ENCODE measurements at places on chromosomes 5 and 9.

DNA sequence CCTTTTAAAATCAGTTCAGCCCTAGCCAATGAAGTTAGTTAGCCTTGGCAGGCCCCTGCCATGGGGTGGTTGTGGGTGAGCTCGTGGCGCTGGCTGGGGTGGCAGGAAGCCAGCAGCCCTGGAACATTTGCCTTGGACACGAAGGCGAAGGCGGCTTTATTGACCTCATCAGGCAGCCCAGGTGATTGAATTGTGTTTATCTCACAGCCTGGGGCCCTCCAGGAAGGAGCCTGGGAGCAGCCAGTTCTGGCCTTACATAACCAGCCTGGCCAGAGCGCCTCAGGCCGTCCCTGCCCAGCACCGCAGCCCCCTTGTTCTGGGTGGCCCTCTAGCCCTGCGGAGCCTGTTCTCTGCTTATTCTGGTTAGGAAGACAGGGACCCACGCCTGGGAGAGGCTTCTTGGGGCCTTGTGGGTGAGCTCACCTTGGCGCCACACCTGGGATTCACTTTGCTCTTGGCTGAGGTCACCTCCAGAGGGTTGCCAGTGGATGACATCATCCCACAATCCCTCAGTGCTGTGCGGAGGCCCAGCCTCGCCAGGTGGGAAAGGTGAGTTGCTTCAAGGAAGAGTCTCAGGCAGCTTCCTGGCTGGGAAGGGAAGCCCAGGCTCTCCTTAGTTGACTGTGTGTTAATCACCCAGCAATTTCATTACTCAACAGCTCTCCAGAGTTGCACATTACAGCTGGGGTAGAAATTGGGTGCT, 54.4 kb upstream of the RPL26L1 start:
- no peak for DNase-seq

DNA sequence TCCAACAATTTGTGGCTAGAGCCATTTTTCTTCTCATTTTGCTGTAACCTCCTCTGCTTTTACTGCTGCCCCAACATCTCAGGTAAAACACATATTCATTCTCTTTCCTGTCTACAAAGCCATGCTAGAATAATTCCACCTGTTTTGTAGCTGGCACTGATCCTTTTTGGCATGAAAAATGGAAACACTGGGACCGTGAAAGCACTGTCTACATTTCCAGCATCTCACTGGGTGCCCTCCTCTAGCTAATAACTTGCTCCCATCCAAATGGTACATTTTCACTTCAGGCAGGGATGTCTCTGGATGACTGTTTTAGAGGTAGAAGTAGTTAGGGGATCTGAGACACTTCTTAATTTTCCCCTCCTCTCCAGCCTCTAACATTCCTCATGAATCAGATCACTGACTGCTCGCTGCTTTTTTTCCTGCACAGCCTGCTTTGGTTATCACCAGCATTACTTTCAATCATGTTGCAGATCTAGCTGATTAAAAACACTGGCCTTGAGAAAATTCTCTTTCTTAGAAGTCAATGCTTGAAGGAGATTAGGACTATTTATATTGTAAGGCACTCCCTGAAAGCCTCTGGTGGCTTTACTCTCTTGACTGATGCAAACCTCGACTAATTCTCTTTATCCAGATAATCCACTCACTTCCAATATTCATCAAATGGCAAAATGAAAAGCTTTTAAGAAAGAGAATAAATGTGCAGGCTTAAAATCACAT, 1312.6 kb upstream of the DMAC1 start:
- no peak for DNase-seq

- no peak for DNase-seq
These were observed 11.3 kb downstream of the CTXN3 start for GRCh38 chr5:127660047-127660733.

DNA sequence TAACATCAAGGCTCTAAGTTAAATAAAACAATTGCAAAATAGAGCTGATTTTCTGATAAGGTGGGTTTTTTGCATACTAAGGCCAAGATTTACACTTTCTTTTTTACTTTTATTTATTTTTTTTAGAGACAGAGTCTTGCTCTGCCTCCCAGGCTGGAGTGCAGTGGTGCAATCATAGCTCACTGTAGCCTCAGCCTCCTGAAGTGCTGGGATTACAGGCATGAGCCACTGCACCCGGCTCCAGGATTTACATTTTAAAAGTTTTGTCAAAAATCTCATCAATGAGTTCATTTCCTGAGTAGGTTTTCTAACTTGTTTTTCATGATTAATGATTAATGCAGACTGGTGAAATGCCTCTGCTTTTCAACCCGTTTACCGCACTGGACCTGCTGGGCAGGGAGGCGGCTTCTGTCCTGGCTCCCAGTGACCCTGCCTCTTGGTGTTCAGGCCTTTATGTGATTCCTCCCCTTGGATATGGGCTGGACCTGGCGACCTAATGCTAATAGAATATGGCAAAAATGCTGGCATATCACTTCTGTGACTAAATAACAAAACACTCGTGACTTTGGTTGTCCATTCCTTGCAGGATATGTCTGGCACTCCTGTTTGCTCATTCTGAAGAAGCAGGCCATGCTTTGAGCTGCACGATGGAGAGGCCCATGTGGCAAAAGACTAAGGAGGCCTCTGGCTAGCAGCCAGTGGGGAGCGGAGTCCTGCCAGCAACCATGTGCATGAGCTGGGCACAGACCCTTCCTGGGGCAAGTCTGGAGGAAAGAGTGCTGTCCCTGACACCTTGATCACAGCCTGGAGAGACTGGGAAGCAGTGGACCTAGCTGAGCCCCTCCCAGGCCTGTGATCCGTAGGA, 72.2 kb upstream of the PTCH1 start:
- no peak for DNase-seq

DNA sequence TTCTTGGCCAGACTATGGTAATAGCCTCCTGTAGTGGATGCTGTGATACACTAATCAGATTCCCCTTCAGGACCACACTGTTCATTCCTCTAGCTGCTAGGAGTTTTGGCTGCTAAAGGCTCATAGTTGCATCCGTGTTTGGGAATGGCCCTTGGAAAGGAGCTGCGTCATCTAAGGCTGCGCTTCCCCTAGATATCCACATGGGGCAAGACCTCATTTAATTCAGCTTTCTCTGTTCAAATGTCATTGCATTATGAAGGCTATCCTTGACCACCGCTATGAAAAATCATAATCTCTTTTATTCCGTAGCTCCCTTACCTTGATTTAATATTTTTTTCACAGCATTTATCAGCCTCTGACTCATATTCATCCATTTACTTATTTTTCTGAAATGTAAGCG, 258.3 kb upstream of the NR4A3 start:
- peak; percentile 74 for DNase-seq

DNA sequence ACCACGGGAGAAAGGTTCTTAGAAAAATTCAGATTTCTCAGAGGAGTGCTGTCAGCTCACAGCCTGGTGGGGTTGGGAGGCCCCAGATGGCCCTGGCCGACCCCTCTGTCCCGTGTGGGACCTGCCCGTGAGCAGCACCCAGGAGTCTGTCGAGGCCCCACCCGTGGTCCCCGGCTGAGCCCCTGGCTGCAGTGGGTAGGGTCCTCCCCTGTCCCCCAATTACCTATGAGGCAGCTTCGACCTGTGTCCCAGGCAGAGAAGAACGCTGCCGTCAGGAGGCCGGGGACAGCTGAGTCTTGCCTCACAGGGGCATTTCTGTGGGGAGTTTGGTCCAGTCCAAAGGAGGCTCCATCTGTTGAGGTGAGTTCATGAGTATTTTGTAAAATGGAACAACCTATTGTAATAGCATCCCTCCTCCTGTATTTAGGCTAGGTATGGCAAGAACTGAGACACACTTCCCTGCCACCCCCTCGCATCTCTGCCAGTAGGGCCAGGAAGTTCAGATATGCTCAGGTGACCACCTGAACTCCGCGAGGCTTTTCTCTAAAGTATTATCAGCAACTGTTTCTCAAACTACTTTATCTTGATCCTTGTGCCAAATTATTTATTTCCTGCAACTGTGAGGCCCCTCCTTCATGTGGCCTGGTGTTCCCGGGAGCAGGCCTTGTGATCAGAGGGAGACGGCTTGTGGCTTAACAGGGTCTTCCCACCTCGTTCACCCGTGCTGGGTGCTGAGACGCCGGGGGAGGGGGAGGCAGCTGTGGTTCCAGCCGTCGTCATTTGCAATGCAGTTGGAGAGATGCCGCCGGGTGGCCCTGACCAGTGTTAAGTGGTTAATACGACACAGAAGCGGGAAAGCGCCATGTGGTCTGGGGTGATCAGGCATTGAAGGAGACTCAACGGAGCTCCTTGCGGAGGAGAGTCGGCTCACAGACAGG, 1.7 kb downstream of the AHRR start:
- DNase-seq, result no peak

DNA sequence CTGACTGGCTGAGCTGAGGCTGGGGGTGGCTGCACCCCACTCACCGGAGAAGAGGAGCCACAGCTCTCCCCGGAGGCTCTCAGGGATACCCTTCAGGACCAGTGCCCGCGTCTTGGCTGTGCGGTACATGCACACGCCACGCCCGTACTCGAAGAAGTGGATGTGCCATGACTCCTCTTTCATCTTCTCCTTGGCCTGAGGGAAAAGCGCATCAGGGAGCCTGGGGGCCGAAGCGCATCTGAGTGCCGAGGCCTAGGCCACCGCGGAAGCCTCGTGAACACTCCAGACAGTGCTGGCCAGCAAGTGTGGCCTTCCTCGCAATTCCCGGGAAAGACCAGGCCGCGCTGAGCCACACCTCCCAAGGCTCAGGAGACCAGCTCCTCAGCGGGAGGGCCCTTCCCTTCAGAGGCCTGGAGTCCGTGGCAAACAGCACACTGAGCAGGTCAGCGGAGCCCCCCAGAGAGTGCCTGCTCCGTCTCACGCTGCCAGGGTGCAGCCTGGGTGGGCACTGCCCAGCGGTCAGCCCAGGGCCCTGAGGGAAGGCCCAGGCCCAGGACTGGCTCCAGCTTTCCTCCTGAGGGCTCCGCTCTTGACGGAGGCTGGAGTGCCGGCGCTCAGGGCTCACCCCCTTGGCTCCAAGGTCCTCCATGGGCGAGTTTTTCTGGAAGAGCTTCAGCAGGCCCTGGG, 20.5 kb upstream of the MRNIP start:
- no peak for DNase-seq

DNA sequence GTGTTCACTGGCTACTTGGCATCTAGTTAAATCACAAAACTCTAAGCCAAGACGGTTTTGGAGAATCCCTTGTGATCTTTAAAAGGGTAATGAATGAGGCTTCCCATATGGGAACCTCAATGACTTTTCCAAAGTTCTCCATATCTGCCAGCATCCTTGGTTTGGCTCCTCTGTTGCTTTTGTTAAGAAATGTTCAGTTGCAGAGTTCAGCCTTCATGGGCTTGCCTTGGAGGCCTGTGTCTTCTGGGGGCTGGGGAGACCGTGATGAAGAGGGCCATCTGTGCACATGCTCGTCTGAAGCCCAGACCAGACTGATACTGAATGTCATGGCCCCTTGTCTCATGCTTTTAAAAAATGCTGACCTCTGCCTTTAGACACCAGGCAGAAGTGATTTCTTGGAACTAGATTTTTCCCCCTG, 84.3 kb downstream of the RAI14 start:
- DNase-seq, result no peak

DNA sequence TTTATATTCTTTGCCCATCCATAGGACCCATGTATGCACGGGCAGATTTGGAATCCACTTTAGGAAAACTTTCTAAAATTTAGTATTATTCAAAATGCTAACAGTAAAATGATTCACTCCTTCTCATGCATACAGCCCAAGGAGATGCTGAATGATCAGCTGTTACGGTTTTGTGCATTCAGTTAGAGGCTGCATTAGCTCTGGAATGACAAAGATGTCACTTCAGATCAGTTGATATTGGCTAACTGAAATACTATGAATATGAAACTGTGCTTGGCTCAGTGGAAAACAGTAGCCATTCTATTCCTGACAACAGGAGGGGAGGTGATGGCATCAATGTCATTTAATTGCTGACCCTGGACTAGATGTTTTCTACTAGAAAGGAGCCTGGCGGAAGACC, 560.7 kb downstream of the ZNF608 start:
- no peak for DNase-seq

- DNase-seq, result no peak
These were observed 31.3 kb upstream of the IFNE start for GRCh38 chr9:21513431-21513830.

GRCh38 chr9:115715666-115716065, 437.9 kb upstream of the PAPPA start:
- no peak for DNase-seq

DNA sequence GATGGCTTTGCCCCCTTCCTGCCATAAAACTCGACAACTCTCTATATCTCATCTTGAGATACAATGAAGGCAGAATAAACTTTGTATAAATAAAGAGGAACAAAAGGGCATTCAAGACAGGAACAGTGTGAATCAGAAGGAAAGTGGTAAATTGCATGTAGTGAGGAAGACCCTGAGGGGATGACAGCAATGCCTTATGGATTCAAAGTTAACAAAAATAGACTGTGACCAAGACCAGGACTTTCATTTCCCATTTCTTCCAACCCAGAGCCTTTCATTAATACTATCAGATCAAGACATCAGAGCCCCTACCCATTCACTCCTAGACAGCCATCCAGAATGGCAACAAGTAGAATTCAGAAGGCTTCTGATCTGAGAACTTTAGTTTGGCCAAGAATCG, 46.4 kb upstream of the ZNF462 start:
- peak; percentile 75 for DNase-seq

DNA sequence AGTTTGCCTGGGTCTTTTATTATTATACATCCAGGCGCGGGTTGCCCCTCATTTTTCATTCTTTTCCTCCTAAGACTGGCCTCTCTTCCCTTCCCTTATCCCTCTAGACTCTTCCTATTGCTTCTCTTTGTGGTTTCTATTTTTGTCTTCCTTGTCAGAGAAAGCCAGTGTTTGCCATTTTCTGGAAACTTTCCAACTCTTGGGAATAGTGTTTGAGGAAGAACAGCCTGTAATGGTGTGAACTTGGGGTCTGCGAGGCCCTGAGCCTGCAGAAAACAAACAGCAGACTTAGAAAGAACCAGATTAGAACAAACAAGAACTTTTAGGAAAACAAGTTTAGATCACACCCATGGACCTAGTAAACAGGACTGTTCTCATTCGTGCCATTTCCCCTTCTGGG, 15.5 kb downstream of the PRKACG start:
- DNase-seq, result peak; percentile 23

- no peak for DNase-seq
These were observed 5.7 kb downstream of the RAPGEF1 start for GRCh38 chr9:131734165-131734610.

GRCh38 chr5:100502684-100503083, 32.5 kb upstream of the FAM174A start:
- no peak for DNase-seq

DNA sequence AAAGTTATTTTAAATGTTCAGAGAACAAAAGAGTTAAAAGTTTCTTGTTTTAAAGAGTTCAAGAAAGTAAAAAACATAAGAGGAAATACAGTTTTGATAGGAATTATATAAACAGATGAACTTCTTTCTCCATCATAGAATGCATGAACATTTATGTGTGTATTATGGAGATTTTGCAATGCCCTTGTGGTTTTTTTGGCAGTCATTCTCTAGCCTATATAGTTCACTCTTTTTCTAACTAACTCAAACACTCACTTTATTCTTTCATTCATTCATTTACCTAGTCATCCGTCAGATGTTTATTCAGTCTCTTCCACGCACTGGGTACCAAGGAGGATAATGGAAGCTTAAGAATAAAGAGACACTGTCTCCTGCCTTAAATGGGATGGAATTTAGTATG, 195.9 kb upstream of the VLDLR start:
- no peak for DNase-seq

GRCh38 chr9:8224381-8224801, 424.8 kb upstream of the DMAC1 start:
- DNase-seq, result no peak

Data from SK-MEL-5 (cell line).